PC-9 (cell line): ENCODE measurements at places on chromosomes 12 and 14.

DNA sequence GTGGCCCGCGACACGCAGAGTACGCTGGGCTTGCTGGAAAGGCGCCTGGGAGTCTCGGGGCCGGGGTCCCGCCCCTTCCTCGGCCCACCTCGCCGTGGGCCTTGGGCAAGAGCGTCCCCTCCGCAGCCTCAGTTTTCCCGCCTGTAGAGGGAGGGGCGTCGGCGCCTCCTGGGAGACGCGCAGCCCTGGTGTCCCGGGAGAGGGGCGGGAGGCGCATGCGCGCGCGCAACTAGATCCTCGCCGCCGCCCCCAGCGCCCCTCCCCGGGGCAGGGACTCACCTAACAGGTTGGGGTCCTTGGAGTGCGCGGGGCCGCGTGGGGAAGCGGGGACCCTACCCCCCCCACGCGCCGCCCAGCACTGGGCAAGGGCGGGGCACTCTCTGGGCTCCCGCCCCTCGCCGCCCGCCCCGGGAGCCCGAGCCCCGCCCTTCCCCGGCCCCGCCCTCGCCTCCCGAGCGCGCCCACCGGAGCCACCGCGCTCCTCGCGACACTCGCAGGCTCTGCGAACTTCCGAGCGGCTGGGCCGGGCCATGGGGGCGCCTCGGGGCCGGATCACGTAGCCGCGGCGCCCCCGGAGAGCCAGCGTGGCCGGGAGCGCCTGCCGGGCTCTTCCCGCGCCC, at the start of gene KIF26A:
TSS of gene KIF26A (plus strand) at position 490 of the 620 bp plus-strand sequence. CDS start 136 bp downstream, outside the sequence.
- no peak for DNase-seq

DNA sequence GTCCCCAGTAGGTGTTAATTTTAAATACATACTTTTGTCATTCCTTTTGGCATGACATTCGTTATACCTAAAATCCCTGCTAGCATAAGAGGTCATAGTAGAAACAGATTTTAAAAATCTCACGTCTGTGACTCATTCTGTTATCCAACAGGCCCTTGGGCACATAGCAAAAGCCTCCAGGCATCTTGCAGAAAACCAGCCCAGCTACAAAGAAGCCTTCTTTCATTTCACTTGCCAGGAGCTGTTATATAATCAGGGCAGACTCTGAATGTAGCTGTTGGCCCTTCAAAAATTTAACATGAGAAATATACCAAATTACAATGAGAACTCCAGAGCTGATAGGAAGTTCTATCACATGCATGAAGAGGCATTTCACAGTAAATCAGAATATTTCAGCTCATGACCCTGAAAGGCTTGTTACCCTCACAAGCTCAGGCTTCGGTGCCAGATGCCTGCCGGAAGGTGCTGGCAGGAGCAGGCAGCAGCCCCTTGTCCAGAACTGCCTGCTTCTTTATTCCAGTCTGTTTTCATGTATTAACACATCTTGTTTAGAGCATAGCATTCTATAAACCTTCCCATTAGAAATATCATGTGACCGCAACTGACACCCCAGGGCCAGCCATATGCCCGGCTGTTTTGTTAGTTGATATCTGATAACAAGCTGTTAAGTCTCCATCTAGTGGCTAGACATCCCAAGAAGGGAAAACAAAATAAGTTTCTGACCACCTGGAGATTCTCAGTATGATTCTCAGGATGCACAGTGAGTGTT, 17.8 kb downstream of the E2F7 start:
- no peak for DNase-seq

DNA sequence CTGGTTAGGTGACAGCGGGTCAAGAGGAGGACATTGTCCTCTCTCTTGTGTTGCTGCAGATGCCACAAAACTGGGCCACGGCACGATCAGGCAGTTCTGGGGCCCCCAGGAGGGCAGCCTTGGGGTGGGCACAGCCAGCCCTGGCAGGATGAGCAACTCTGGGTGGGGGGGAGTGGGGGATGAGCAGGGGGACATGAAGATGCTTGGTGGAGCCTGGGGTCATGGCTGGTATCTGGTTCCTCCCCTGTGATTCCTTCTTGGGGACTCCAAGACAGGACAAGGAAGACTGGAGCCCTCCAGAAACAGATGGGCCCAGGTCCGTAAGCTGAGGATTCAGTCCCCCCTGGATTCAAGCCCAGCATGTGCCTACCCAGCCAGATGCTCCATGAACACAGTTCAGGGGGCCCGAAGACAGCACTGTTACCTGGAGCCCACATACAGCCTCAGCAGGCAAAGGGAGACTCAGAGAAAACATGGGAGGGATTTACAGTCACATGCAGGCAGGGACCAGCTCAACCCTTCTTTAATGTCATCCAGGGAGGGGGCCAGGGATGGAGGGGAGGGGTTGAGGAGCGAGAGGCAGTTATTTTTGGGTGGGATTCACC, 10.4 kb downstream of the SERPINA1 start:
- no peak for DNase-seq

- DNase-seq = no peak
These were observed 22.2 kb downstream of the MANSC1 start for GRCh38 chr12:12327802-12328201.

- no peak for DNase-seq
These were observed 8.8 kb upstream of the PRIMA1 start for GRCh38 chr14:93797071-93797470.

- DNase-seq = no peak
These were observed 9.1 kb downstream of the ABCD2 start for GRCh38 chr12:39610436-39611025.

DNA sequence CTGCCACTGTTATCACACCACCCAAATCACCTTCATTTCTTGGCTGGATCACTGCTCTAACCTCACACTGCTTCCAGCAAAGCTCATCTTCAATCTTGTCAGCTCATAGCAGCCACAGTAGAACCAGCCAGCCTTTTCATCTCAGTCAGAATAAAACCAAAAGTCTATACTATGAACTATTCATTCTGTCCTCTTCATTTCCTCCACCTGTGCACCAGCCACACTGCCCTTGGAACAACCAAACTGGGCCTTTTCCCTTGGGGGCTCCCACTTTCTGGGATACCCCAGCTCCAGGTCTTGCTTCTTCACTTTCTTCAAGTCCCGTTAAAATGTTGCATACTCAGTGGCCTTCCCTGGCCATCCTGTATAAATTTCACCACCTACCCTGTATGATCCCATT, 234.4 kb upstream of the DAAM1 start:
- no peak for DNase-seq

DNA sequence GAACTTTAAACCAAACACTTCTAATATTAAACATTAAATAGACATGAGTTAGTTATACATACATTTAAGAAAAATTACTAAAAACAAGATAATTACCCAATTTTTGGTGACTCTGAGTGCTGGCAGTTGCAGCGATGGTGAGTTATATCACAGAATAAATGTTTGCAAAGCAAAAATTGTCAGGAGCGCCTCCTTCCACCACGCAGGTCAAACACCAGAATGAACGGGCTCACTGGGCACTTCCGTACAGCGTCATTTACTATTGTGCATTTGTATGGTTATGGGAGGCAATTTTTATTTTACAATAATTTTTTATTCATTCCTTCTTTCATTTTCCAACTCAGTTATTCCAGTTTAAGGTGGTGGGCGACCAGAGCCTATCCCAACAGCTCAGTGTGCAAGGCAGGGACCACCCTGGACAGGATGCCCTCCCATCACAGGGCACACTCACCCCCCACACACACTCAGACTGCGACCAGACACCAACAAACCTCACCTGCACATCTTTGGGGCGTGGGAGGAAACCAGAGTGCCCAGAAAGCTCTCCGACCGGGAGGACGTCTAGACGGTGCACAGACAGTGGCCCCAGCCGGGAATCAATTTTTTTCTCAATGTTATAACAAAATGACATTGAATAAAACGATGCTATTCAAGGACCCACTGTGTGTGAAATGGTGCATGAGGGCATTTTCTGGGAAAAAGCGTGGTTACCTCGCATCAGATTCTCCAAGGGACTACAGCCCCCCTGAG, 67.2 kb downstream of the TESC start:
- no peak for DNase-seq

DNA sequence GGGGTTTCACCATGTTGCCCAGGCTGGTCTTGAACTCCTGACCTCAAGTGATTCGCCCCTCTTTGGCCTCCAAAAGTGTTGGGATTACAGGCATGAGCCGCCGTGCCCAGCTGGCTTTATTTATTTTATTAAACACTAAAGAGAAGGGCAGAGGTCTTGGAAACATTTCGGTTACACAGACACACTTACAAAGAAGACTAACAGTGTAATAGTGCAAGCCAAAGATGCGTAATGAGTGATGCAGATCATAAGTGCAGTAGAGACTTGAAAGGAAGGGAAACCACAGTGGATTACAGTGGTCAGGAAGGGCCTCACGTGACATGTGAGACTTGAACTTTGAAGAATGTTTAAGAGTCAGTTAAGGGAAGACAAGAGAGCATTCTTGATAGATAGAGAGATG, 33.9 kb upstream of the CDK17 start:
- DNase-seq = no peak

DNA sequence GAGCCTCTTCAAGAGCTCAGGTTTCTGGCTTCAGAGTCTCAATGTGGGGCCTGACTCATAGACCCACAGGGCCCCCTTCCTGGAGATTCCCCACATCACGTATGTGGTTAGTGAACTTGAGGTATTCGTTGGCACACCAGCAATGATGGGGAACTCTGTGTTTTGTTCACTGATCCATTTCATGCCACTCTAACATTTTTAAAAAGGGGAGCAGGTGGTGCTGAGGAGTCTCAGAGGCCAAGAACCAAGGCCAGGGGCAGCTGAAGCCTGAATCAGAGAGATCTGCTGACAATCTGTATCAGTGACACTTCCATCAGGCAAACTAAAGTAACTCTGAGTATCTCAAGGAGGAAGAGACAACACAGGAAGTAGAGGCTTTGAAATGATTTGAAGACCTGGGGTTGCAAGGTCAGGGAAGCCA, 323.4 kb downstream of the VRK1 start:
- DNase-seq = no peak

- peak; percentile 52 for DNase-seq
These were observed at the start of gene FBLN5 for GRCh38 chr14:91947475-91948184. TSS of gene FBLN5 (minus strand) at chr14:91947694. CDS start at chr14:91947229, 465 bp downstream.

- DNase-seq = no peak
These were observed 106.4 kb downstream of the CCDC60 start for GRCh38 chr12:119440803-119441360.

DNA sequence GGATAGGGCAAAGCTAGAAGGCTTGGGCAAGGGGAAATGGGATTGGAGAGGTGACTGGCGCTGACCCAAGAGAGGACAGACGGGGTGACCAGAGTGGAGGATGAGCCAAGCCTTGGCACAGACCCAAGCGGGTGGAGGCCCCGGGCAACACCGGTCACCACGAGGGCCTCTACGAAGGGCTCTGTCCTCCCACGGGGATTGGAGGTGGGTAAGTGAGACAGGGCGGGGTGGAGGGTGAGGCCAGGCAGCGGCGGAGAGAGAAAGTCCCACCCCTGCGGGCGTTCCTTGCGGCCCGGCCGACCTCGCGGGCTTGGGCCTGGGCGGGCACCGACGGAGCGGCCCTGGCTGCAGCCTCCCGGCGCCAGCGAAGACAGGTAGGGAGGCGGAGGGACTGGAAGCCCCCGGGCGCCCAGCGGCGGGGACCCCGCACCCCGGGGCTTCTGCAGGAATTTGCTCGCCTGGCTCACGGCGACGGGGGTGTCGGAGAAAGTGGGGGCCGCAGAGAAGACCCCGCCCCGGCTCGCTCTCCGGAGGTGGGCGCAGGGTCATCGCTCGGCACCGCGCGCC, at the start of gene PAPLN:
TSS of gene PAPLN (plus strand) at position 288 of the 567 bp plus-strand sequence. CDS start 2,273 bp downstream, outside the sequence.
- DNase-seq = peak; percentile 55

DNA sequence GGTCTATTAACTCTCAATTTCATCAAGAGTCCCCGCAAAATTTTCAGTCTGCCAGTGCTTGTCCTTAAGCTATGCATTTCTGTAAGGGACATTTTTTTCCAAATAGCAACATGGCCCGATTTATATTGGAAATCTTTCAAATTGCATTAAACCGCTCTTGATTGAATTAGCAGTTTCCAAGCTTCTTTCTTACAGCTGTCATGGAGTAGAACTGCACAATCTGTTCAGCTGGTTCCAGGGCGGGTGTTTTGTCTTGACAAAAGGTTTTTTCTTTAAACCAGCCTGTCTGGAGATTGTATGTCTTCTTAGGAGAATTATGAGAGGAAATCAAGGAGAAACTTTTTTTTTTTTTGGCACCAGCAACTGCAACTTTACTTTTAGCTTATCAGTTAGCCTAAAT, 185.8 kb downstream of the ALG10B start:
- no peak for DNase-seq

GRCh38 chr14:77403768-77404167, 19.6 kb downstream of the NOXRED1 start:
- DNase-seq = no peak
